ENCODE measurements at places on chromosomes 2 and 18.

DNA sequence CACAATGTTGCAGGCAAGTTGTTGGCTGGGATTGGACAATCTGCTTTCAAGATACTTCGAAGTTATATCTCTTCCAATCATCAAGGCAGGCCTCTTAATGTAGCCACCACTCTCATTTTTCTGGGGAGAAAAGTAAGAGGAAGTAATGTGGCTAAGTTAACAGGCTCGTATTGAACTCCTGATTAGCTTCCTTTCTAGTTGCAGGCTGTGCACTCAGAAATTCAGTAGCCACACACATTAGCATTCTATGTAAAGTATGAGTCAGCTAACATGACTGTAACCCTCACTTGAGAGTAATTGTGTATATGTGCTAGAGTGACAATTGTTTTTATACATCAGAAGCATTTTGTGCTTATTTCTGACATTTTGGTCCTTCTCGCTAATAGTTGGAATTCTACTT, 3.3 kb downstream of the TWSG1 start:
- DNase-seq: no peak

GRCh38 chr2:241072151-241072550, 29.9 kb downstream of the MTERF4 start:
- no peak for DNase-seq

DNA sequence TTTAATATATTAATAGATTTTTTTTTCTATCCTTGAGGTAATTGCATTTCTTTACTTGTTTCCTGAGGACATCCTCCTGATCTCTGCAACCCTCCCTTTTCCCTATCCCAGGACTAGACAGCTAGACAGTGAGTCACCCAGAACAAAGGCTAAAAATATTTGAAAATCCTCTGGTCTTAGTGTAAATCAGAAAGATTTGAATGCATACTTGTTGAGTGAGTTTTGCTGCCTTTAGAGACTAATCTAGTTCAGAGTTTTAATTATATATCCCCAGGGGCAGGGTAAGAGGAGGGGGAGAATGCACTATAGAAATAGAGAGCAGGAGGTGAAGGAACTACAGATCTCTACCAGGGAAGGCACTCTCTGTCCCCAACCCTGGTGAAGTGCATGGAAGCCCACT, 202.3 kb upstream of the TCF4 start:
- no peak for DNase-seq

DNA sequence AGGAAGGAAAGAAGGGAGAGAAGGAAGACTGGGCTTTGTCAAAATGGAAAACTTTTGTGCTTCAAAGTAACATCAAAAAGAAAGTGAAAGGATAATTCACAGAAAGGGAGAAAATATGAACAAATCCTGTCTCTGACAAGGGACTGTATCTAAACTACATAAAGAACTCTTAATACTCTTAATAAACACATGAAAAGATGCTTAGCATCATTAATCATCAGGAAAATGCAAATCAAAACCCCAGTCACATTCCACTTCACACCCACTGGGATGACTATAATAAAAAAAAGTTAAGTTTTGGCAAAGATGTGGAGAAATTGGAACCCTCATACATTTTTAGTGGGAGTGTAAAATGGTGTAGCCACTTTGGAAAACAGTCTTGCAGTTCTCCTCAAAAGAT, 11.8 kb upstream of the ZFP36L2 start:
- DNase-seq: no peak
